CD4-positive, alpha-beta T cell treated with Interleukin-21 for 1 hour (primary cell): ENCODE measurements at places on chromosomes 4 and X.

GRCh38 chrX:47172971-47173792 is 20.4 kb upstream of the UBA1 start:
- no peak for DNase-seq

DNA sequence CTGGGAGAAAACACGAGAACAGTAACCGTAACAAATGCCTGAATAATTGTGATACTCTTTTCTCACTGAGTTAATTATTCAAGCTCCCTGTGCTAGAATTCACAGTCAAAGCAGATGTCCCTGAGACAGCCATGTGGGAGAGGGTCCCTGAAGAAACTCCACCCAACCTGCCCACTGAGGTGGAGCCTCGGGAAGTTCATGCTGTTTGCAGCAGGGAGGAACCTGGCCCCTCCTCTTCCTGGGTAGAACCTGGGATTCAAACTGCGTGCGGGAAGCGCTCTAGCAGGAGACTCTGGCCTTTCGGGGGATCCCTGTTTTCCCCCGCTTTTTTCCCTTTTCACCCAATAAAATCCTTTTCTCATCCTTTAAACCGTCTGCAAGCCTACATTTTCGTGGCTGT is 20.2 kb upstream of the RHOH start:
- DNase-seq = no peak

GRCh38 chr4:53476232-53477037 is 99.0 kb downstream of the FIP1L1 start:
- no peak for DNase-seq

DNA sequence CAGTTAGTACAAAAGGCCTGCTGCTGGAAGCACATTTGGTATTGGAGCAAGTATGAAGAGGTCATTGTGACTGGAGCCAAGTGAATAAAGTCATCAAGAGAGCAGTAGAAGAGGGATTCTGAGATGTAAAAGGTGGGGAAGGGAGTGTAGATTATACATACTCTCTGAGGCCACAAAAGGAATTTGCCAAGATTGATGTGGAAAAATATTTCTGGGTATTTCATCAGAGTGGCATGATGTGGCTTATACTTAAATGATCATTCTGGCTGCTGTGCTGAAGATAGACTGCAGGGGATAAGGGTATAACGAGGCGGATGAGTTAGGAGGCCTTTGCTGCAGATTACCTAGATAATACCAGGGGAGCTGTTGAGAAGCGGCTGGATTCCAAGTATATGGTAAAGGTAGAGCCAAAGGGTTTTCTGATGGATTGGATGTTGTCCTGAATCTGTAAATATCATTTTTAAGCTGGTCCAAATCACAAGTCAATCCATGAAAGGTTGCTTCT is 231.8 kb upstream of the AGA start:
- no peak for DNase-seq

- no peak for DNase-seq
Measured at GRCh38 chrX:25300994-25301393, 285.2 kb upstream of the ARX start.

DNA sequence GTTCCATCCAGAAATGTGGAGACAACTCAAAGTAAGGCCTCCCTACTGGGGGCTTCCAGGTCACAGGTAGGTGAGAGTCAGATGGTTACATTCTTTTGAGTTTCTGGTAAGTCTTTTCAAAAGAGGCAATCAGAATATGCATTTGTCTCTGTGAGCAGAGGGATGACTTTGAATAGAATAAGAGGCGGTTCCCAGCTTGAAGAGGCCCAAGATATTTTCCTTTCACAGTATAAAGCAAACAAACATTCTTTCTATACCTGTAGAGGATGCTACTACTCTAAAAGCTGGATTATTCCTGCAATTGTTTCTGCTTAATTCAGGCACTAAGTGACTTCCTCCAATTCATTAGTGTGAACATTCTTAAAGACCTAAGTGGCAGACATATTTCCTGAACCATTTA is 44.4 kb downstream of the DIAPH2 start:
- DNase-seq = no peak

DNA sequence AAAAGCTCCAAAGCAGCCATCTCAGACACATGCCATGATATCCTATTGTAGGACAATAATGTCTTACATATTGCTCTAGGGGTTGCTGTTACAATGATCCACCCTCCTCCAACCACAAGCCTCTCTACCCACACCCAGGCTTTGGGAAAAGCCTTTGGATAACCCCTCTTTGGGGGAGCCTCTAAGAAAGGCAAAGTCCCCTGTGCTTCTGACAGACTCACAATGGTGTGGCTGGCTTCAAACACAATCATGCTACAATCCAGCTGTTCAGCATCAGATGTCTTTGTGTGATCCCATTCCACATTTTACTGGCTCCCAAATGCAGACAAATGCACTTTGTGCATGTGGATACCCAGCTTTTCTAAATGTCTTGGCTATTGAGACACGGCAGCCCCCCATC is 65.9 kb upstream of the CAPN6 start:
- no peak for DNase-seq

DNA sequence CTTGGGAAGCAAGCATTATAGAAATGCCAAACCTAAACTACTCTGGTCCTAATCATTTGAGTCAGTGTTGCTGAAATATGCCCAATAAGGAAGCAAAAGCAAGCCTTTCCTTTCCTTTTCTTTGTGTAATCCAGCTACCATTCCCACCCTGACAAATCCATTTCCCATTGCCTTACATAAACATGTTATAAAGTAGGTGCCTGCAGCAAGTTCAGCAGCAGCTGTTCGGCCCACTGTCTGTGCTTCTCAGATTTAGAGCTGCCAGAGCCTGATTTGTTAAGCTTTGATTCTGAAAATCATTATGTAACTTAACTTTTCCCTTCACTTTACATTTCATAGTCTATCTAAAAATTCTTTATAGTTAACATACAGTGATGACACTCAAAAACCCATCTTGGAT is 148.6 kb downstream of the EPHA5 start:
- no peak for DNase-seq

- DNase-seq = peak; percentile 88
Measured at GRCh38 chr4:40149960-40150385, 46.9 kb upstream of the RHOH start.

GRCh38 chrX:104195489-104196084 is 29.3 kb downstream of the FAM199X start:
- DNase-seq = peak; percentile 38

GRCh38 chr4:126719852-126720251 is 912.9 kb upstream of the INTU start:
- no peak for DNase-seq

- peak; percentile 12 for DNase-seq
Measured at GRCh38 chrX:41481264-41482109, 34.3 kb downstream of the NYX start.

DNA sequence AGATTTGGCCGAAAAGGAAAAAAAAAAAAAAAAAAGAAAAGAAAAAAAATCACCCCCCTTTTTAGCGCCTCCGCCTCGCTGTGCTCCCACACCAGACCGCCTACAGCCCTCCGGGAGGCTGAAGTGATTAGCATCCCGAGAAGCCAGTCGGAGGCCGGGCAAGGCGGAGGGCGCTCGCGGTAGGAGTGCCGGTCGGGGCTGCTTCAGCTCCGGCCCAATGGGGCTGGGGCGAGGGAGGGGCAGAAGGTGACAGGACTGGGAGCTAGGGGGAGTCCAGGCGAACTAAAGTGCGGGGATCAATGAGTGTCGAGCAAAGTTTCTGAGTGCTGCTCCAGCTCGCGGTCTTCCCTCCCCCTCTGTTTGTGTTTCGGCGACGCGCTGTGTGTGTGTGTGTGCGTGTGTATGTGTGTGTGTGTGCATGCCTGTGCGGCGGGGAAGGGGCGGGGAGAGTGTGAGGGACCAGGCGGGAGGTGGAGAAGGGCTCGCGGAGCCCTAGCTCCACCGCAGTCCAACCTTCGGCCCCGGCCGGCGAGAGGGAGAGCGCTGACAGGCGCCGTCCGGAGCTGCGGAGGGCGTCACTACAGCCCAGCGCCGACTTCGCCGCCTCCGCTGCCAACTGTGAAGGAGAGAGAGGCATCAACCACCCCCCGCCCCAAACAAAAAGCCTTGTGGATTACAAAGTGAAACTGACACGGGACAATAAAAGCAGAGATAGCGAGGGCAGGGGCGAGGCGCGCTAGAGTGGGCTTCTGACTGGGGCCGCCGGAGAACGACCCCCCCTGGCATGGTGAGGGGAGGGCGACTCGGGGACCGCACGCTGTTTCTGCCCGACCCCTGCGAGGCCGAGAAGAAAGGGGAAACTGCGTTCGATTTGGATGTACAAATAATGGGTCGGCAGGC is at the start of gene FAT4:
FAT4 (plus strand) TSS at position 280 of the 900 bp plus-strand sequence. CDS start 1,457 bp downstream, outside the sequence.
- peak; percentile 25 for DNase-seq

DNA sequence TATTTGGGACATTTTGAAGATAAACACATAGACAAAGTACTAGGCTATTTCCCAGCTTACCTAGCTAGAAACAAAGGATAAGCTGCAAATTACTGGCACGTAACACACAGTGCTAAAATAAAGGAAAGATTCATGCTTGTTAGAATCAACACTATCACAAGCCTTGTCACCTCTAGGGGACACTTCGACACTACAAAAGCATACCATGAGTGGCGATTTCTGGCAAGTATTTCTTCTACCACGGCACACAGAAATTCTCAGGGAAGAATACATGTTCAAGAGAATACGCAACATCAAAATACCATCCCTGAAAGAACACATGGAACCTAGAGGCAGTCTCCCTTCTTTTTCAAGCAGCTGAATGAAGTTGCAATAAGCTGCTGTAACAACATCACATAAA is 5.1 kb downstream of the MECP2 start:
- no peak for DNase-seq

DNA sequence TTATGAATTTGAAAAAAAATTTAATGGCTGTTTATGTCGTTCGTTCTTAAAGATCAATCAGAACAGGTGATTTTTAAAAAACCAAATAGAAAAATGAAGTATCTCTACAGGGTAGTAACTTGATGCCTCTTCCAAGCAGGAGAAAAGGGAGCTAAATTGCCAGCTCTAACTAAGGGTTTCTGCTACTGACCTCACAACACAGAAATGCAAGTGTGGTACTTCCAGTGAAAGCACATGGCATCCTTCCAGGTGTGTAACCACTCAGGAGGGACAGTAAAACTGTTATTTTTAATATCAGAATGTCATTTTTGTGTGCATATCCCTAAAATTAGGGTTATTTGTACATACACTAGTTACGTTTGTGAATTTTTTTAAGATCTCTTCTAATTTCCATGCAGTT is 116.8 kb upstream of the ZCCHC13 start:
- no peak for DNase-seq

DNA sequence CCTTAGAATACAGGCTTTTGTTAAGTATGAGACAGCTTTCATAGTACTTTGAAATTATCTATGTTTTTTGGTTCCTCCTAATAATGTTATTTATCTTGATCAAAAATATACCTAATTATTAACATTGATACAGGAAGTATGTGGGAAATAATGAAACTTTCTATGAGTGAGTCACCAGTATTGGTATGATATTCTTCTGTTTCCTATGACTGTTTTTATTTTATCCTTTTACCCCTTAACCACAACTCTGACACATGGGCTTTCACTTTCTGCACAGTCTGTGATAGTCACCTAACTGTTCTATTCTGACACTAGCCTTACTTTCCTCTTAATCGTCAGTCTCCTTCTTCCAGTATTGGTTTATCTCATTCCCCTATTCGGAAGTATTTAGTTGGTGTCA is 4.7 kb downstream of the THAP9 start:
- peak; percentile 50 for DNase-seq

DNA sequence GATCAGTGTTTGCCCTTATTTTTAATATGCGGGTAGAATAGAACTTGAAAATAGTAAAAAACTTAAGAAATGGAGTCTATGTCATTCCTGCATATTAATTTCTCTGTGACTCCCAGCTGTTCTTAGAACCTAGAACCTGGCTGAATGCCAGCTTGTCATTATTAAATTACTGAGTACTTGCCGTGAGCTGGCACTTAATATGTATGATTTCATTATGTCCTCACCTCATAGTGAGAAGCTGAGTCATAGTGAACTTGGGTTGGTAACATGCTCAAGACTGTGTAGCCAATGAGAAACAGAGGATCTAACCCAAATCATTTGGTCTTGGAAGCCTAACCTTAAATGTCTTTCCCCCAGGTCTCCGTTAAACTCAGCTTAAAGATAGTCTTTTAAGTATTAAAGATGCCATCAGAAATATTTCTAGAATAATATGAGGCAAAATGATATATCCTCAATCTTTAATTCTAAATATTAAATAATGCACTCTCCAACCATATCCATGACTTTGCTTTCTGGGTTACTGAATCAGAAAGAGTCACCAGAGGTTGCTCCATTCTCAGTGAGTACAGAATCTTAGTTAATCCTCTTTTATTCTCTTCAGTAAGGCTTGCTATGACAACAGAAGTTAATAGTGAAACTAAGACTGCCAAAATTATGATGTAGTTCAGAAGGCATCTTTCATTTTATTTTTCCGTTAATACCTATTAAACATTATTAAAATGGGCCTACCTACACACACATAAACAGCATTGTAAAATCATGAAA is 58.6 kb upstream of the TLL1 start:
- DNase-seq = no peak

DNA sequence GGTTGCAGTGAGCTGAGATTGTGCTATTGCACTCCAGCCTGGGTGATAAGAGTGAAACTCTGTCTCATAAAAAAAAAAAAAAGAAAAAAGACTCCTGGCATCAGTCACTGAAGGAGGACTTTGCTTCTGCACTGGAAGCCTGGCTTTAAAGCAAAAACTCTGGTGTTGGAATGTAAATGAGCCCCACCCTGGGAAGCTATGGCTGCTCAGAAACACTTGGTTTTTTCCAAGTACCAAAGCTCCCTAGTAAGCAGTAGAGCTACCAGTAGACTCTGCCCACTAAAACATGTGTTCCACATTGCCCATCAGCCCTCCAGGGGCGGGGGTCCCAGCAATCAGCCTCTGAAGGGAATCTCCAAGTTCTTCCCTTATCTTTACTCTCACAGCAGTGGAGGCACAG is 154.4 kb downstream of the SHROOM3 start:
- no peak for DNase-seq

DNA sequence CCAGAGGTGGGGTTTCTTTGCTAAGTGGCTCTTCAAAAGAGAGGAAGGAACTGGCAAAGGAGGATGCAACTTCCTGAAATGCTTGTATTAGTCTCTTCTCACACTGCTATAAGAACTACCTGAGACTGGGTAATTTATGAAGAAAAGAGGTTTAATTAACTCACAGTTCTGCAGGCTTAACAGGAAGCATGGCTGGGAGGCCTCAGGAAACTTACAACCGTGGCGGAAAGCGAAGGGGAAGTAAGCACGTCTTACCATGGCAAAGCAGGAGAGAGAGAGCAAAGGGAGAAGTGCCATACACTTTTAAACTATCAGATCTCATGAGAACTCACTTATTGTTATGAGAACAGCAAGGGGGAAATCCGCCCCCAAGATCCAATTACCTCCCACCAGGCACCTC is 505.7 kb downstream of the ZNF674 start:
- DNase-seq = no peak

DNA sequence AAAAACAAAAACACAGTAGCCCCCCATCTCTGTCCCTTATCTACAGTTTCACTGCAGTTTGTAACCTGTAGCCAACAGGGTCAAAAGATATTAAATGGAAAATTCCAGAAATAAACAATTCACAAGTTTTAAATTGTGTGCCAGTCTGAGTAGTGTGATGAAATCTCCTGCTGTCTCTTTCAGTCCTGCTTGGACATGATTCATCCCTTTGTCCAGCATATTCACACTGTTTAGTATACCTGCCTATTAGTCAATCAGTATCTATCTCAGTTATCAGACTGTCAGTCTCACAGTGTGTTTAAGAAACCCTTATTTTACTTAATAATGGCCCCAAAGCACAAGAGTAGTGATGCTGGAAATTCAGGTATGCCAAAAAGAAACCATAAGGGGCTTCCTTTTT is 21.9 kb downstream of the CNOT6L start:
- no peak for DNase-seq
